ENCODE measurements at places on chromosomes 1 and 21.

DNA sequence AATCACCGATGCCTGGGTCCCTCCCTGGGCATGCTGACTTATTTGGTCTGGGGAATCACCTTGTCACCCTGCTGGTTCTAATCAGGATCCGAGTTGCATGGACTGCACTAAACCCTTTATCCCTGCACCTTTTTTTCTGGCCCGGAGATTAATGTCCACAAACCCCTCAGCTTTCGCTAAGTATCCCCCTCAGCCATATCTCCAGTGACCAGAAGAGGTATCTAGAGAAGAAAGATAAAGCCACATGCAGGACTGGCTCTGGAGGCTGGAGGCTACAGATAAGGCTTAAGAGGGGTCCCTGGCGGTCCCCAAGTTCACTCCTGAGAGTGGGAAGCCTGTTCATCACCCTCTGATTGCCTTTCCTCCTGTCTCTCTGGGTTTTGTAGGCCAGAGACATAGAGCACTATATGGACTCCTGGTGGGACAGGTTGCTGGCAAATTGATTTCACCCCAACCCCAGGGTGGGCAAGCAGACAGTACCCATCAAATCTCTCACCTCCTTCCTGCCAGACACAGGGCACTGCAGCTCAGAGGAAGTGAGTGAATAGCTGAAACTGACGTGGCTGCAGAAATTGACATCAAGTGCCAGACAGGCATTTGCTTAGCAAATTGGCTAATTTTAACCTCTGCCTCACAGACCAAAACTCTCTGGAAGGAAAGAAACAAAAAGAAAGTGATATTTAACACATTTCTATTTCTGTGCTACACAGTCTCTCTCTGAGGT lies 38.8 kb downstream of the HMGB4 start:
- no peak for DNase-seq

- DNase-seq = peak; percentile 26
Measured at GRCh38 chr1:225816643-225817538, 7.0 kb downstream of the EPHX1 start.

- DNase-seq = no peak
Measured at GRCh38 chr1:148373192-148373925, 109.7 kb downstream of the PPIAL4G start.

DNA sequence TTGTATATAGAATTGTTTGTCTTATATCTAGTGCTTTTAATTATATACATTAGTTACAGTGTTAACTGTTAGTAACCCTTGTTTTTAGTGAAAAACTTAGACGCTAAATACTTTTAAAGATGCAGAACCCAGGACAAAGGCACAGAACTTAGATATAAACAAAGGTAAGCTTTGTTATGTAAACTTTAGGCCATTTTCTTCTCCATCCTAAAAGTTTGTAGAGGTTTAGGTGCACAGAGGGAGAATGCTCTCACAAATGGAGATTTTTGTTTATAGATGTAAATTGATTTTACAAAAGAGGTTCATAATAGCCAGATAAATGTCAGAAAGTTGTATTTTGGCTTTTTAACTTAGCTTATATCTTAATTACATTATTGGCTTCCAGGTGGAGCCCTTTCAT lies 490.5 kb upstream of the LRRC7 start:
- no peak for DNase-seq

- no peak for DNase-seq
Measured at GRCh38 chr21:34569381-34569979, 45.4 kb downstream of the RCAN1 start.

DNA sequence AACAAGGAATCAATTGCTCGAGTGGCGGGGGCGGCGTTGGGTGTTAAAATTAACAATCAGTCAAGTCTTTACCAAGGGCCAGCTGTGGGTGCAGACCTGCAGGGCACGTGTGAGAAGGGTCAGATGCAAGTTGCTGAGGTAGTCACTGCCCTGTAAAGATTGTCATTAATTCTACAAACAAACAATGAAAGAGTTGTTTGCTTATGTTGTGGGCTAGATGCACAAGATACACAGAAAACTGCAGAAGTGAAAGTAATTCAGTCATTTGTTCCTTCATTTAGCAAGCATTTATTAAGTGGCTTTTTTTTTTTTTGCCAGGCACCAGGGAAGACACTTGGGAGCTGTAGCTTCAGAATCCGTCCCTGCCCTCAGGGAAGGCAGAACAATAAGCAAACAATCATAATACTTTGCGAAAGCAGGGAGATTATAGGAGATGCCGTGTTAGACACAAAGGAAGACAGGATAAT lies 79.5 kb downstream of the NR5A2 start:
- DNase-seq = no peak

GRCh38 chr1:218361298-218362065 lies 16.3 kb downstream of the TGFB2 start:
- peak; percentile 15 for DNase-seq

- no peak for DNase-seq
Measured at GRCh38 chr1:101798417-101798816, 198.3 kb downstream of the OLFM3 start.

DNA sequence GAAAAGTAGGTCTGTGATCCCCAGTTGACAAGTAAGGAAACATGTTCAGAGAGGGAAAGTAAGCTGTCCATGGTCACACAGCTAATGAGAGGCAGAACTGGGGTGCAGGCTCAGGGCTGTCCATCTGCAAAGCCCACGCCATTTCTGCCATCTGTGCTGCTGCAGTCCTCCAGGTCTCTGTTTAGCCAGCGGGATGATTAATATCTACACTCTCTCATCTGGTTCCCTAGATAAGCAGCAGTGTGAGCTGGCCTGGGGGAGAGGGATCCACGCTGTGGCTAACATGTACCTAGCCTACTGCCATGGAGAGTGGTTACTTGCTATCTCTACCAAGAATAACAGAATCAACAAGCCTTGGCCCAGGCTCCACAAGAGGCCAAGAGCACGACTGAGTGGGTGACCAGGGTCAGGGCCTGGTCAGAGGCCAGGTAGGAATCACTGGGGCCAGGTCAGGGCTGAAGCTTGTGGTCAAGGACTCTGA lies 75.2 kb downstream of the TRABD2B start:
- no peak for DNase-seq

GRCh38 chr1:24609949-24610517 lies 33.1 kb upstream of the SRRM1 start:
- no peak for DNase-seq

DNA sequence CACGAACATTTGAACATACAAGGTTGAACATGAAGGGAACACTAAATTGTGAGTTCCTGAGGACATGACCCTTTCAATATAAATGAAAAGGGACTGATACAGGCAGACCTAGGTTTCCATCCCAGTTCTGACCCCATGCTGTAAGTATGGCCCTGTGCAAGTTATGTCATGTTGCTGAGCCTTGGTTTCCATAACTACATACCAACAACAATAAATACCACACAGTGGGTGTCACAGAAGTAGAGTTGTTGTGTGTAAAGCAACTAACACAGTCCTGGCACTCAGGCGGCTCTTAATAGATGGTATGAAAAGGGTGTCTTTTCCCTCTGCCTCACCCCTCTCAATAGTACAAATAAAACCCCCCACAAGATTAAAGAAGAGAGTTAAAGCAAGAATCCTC lies 140.8 kb downstream of the LMX1A start:
- no peak for DNase-seq

DNA sequence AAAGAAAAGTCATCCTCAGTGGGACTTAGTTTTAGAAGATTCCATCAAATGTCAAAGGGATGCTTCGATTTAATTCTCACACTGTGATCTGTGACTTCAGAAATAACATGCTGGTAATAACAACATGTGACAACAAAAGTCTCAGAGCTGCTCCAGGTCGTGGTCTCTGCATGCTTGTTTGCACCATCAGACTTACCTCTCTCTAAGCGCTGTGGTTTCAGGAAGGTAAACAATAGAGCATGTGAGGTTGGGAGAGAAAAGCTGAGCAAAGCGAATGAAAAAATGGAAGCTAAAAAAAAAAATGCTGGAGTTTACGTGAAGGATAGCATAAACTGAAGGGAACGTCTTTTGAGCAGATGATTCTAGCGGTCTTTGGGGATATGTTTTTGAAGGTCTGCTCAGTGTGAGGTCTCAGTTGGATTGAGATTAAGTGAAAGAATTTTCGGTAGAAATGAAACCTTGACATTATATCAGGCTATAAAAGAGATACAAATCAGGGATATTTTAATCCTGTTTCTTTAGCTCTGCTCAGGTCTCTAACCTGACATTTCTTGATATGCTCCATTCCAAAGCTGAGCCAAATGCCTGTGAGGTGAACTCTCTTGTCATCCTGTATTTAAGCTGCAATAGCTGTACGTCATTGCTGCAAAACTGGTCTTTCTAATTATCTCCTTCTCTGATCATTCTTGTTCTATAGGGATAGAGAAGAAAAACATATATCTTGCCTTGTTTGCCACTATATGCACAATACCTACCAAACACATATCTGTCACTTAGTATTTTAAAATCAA lies 86.5 kb downstream of the C1orf21 start:
- no peak for DNase-seq

DNA sequence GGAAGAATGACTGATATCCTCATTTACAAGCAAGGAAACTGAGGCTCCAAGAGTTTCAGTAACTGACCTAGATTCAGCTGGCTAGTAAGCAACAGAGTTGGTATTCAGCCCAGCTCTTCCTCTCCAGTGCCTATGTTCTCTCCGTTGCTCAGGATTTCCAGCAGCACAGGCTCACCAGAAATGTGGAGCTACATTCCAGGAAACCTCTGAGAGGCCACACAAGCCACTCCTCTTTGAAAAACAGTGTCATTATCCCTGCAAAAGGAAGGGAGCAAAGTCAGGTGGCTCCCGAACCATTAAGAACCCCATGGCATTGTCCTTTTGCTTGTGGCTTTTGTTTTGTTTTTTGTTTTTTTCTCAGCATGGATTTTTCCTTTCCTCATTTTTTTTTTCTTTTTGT lies 40.6 kb upstream of the DUSP10 start:
- no peak for DNase-seq

GRCh38 chr1:25082216-25082899 lies 149.9 kb downstream of the SYF2 start:
- DNase-seq = no peak

DNA sequence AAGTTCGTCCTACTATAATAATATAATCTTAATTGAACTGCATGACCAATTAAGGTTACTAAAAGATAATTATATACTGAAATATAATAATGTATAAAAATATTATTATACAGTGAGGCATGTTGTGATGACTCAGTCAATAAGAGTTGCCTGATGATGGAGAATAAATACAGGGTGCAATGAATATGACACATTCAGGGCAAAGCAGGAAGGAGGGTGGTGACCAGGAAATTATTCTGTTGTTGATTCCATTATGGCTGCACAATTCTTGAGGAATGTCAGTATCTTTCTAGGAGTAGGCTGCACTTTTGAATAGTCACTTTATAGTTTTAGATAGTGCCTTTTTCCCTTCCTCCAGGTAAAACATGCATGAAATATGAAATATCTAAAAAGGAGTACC lies 46.4 kb upstream of the RGS21 start:
- no peak for DNase-seq

DNA sequence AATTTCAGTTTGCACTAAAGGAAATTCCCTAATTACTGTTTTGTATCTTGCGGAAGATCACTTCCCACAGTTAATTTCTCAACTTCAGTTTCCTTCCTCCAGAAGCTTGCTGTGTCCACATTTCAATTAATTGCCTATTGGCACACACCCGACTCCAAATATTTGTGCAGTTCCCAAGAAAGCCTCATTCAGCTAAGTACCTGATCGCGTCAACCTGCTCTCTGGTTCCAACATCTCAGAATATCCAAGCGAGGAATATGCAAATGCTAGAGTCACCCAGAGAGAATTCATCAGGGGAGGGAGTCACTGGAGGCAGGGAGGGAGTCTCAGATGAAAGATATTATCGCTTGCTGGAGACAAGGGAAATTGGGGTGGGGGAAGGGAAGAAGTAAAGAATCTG lies 351.3 kb downstream of the RRAGC start:
- no peak for DNase-seq

DNA sequence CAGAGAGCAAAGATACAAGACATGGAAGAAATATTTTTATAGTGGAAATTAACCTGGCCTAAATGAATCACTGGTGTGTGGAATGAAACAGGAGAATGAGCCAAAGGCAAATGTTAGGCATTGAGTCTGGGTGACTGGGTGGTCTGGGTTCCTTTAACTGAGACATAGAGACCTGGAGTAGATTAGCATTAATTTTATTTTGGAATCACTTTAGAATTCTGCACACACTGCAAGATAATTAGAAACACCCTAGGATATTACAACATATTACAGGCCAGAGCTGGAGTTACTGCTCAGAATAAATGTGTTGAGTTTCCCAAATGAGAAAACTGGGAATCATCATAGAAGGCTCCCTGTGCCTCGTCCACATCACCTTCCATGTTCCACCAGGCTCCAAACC lies 85.5 kb downstream of the PLPPR5 start:
- no peak for DNase-seq

DNA sequence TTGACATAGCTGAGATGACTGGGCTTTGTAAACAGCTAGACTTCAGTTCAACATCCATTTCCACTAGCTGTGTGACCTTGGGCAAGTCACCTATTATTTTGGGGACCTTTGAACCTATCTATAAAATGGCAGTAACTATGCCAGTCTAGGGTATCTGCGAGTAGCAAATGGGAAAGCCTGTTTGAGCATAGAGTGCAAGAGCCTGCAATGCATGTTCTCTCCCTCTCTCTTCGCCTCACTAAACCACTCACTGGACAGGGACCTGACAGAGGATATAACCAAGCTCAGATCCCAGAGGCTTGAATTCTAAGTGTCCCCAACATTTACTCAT lies 39.7 kb downstream of the DPT start:
- DNase-seq = no peak

- no peak for DNase-seq
Measured at GRCh38 chr1:167898578-167899222, 15.2 kb downstream of the ADCY10 start.
